ENCODE measurements at places on chromosomes 6 and 20. TPM values are rescaled to one million over a fixed set of nuclear protein-coding genes. Genes with fewer than 3 reads are reported as not detected.

GRCh38 chr6:100657678-100658330, 193.1 kb upstream of the SIM1 start:
- H3K27me3 ChIP-seq, result no peaks in the 10 kb centered on the region
- peaks cover 3% of the 10 kb centered on the region for H3K36me3 ChIP-seq
- H3K4me3 ChIP-seq, result no peak overlapping the region
- DNase-seq, result no peak
- no peaks in the 10 kb centered on the region for H3K4me1 ChIP-seq
- no peak overlapping the region for H3K27ac ChIP-seq

GRCh38 chr20:51661609-51662178, 106.5 kb downstream of the ATP9A start:
- H3K27me3 ChIP-seq, result no peaks in the 10 kb centered on the region
- no peak overlapping the region for H3K27ac ChIP-seq
- peaks cover 1% of the 10 kb centered on the region for H3K36me3 ChIP-seq
- H3K4me1 ChIP-seq, result no peaks in the 10 kb centered on the region
- no peak for DNase-seq

GRCh38 chr6:30761791-30762429, 17.6 kb upstream of the IER3 start:
- peaks cover 2% of the 10 kb centered on the region for H3K4me1 ChIP-seq
- no peak overlapping the region for H3K4me3 ChIP-seq
- H3K27me3 ChIP-seq, result no peaks in the 10 kb centered on the region
- no peak overlapping the region for H3K27ac ChIP-seq

GRCh38 chr6:22323848-22324247, 27.0 kb upstream of the PRL start:
- H3K27ac ChIP-seq, result no peak overlapping the region
- no peaks in the 10 kb centered on the region for H3K27me3 ChIP-seq
- no peak for DNase-seq

DNA sequence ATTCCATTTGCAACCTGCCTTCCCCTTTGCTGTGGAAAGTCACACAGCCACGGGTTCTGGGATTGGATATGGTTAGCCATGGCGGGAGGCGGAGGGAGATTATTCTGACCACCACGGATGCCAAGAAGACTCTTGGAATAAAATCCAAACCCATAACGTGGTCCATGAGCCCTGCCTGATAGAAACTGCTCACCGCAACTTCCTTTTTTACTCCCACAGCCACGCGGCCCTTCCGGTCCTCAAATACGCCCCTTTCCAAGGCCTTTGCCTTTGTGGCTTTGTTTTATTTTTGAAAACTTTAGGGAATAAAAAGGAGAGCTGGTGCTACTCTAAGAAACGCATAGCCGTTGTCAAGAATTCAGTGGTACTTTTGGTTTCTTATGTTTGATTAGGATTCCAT, 602.5 kb upstream of the CDH4 start:
- no peaks in the 10 kb centered on the region for H3K36me3 ChIP-seq
- H3K27ac ChIP-seq, result no peak overlapping the region
- H3K27me3 ChIP-seq, result peaks cover 2% of the 10 kb centered on the region
- no peaks in the 10 kb centered on the region for H3K4me1 ChIP-seq

DNA sequence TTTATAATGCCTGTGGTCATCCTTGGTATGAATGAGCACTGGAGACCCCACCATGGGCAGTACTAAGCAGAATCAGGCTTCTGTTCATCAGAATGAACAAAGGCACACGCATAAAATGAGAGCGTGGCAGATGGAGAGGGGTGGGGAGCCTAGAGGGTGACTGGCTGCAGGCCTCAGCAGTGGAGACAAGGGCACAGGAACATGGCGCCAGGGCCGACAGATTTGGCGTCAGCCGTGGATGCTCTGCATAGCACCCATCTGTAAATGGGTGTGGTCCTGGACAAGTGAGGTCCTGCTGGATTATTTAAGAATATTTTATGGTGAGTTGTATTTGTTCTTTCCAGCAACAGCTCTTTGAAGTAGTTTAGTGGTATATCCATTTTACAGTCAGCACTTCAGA, 33.1 kb downstream of the E2F3 start:
- no peak overlapping the region for H3K27ac ChIP-seq
- DNase-seq, result no peak
- H3K4me1 ChIP-seq, result no peaks in the 10 kb centered on the region
- H3K4me3 ChIP-seq, result no peak overlapping the region
- no peaks in the 10 kb centered on the region for H3K27me3 ChIP-seq

- no peak overlapping the region for H3K27ac ChIP-seq
- peaks cover 8% of the 10 kb centered on the region for H3K27me3 ChIP-seq
- H3K36me3 ChIP-seq, result no peaks in the 10 kb centered on the region
- no peak overlapping the region for H3K4me3 ChIP-seq
- no peaks in the 10 kb centered on the region for H3K4me1 ChIP-seq
- DNase-seq, result no peak
These were observed 132.9 kb downstream of the PRDM13 start for GRCh38 chr6:99739526-99739925.

DNA sequence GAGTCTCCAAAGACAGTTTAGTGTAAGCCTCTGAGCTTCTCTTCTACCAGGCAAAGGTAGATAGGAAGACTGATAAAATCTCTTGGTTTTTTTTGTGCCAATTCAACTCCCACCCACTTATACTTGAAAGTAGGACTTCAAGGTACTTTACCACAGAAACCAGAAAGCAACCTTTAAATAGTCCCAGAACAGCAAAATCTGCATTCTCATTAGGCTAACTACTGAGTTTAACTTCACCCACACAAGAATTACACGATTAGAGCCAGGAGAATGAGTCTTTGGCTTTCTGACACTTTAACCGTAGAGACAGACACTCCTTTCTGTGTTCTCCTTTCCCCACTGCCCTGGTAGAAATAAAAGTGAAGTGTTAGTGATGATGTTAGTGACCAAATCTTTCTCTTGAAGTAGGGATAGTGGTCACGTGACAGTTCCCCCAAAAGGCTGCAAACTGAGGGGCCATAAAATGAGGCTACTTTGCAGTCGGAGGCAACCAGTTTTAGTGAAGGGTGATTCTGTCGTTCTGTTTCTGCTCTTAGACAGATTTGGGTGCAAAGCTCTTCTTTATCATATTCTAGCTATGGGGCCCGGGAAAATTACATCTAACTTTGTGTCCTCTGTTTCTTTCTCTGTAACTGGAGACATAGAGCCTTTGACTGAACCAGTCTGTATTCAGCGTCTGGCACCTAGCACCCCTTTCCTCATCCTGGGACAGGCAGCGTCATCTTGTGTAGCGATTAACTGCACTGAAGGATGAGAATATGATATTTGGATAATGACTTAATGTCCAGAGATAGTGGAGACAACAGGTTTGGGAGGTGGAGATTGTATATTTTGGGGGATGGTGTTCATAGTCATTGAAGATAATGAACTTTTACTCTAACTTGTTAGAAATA, 206.4 kb upstream of the CITED2 start:
- no peak overlapping the region for H3K27ac ChIP-seq
- no peaks in the 10 kb centered on the region for H3K27me3 ChIP-seq
- no peaks in the 10 kb centered on the region for H3K4me1 ChIP-seq

- no peaks in the 10 kb centered on the region for H3K27me3 ChIP-seq
- DNase-seq, result no peak
- H3K27ac ChIP-seq, result no peak overlapping the region
- H3K36me3 ChIP-seq, result peaks cover 28% of the 10 kb centered on the region
- no peaks in the 10 kb centered on the region for H3K4me1 ChIP-seq
These were observed 23.6 kb downstream of the TBC1D7 start for GRCh38 chr6:13304580-13305260.

Gene TAAR2
- not detected for total RNA-seq

Gene CLVS2
- not detected for total RNA-seq

Gene SYTL3
- 0.28 TPM for total RNA-seq

Data from liver (tissue), 10 donors.